ENCODE measurements at places on chromosomes 4 and X. TPM values are rescaled to one million over a fixed set of nuclear protein-coding genes. Genes with fewer than 3 reads are reported as not detected.

The USP9X gene
- polyA plus RNA-seq = 24.6 TPM

The TRIM60 gene
- not detected for polyA plus RNA-seq

The TLR6 gene
- polyA plus RNA-seq = 0.31 TPM

The MANBA gene
- polyA plus RNA-seq = 3.1 TPM

- DNase-seq = no peak
Measured at GRCh38 chr4:107863850-107864371, 39.2 kb downstream of the SGMS2 start.

DNA sequence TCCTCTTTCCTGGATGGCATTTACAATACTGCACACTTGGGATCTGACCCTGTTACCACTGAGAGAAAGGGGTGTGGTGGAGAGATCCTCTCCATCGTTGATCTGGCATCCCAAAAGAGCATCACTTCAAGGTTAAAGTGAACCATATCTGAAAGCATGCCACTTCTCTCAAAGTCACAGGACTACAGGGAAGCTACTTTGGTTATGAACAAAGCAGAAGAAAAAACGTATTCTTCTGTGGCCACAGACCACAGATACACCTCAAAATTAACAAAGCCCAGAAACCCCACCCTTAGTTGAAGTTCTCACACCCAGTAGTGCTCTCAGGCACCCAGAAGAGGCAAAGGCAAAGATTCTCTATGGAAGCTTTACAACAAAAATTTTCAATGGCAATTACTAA, 108.3 kb downstream of the JADE1 start:
- no peak for DNase-seq

DNA sequence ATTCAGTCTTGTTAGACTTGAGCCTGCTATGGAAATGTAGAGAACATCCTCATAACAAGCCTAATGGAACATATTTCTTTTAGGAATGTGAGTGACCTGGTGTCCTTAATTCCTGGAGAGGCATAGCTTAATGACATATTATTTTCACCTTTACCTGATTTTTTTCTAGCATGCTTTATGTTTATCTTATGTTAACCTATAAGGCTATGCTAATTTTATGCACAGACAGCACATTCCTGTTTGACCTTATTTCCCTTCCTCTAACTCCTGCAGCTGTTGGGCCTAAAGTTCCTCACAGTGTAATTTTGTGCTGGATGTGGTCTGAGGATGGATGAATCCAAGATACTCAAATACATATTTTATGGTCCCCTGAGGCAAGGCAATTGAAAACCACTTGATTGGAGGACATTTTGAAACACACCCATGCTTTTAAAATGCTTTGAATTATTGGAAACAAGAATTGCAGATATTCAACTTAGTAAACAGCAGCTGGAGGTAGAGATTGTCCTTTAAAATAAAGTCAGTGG, 111.5 kb downstream of the LARP7 start:
- no peak for DNase-seq

GRCh38 chrX:132173647-132174046, 45.6 kb downstream of the RAP2C start:
- DNase-seq = no peak

DNA sequence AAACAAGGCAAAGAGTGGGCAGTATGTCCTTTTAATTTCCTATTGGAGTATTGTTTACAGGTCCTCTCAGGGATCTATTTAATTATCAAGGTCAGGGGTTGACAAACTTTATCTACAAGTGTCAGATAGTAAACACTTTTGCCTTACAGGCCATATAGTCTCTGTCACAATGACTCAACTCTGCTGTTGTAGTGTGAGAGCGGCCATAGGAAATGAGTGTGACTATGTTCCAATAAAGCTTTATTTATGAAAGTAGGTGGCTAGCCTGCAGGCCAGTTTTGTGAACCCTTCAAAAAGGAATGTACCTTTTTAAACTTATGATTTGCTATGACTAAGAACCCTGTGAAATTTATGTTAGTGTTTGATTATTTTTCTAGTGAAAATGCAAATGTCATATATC, 156.1 kb downstream of the GPAT3 start:
- DNase-seq = no peak

GRCh38 chrX:132592880-132593279, 104.0 kb upstream of the MBNL3 start:
- DNase-seq = no peak
